ENCODE measurements at places on chromosomes 12 and 14.

DNA sequence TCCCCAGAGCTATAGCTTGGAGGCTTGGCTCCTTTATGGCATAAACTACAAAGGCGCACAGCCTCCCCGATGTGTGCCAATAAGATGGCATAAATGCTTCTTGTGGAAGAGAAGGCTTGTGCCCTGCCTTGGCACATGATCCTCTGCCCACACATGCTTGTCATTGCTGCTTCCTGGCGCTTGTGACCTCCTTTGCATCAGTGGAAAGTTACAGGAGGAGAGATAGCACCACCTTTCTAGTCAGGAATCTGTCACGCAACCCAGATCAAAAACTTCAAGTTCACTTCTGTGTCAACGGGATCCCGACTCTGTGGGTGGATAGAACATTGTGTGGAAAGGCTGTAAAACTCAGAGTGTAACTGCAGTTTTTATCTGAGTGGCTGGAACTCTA lies 183.8 kb upstream of the HIF1A start:
- DNase-seq, result no peak

DNA sequence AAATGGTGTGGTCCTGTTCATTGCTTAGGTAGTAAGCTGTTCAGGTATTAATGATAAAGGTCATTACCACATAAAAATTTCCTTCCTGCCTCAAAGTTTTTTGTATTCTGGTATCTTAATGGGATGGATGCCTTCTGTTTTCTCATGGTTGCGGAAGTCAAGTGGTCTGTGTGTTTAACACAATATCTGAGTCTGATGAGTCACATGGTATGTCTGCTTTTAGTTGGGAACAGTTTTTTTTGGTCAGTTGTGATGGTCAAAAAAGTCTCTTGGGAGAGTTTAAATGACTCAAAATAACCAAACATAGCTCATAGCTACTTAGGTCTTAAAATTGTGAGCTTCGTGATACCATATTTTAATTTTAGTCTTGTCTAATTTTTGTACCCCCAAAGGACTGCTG lies 40.7 kb downstream of the STK38L start:
- DNase-seq, result no peak

GRCh38 chr12:107853479-107853878 lies 79.0 kb downstream of the ASCL4 start:
- no peak for DNase-seq

DNA sequence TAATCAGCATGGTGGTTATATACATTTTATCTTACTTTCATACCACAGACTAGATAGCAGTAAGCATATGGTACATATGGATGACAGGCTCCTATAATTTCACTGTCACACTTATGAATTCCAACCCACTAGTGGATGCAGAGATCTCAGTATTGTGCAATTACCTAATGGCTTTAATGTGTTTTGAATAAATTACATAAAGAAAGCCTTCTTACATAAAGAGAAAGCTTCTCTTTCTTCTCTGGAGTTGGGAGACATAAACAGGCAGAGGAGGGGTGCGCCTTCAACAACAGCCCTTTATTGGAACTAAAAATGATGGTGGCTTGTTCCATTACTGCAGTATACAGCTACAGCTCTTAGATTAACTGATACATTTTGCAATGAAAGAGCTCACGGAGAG lies 52.6 kb downstream of the SAV1 start:
- DNase-seq, result no peak

DNA sequence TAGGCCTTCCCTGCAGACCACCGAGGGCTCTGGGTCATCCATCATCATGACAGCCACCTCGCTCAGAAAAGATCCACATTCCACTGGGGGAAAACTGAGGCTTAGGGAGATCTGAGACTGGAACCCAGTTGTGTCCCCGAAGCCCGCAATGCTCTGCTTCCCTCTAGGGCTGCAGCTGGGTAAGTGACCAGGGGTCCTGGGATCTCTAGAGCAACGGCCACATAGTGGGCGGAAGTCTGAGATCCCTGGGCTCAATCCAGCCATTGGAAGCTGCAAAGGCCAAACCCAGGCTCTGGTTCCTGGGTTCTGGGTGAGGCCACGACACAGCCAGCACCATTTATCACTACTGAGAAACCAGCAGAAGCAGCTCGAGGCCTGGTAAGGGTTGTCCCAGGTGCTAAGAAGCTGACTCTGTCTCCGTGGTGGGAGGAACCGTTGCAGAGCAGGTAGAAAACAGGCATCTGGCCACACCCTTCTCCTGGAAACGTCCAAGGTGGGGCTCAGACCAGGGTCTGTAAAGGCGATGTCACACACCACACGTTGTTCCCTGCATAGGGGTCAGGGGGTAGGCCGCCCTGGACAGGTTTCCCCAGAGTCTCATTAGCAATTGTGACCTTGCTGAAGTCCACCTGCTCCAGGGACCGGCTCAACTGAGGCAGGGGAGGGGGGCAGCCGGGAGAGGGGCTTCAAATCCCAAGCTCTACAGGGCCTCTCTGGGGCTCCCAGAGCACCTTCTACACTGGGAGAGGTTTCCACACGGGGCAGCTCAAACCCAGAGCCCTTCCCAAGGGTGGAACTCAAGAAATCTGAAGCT lies 38.6 kb downstream of the BCL11B start:
- no peak for DNase-seq

GRCh38 chr12:79267580-79267979 lies 403.0 kb downstream of the SYT1 start:
- DNase-seq, result no peak

GRCh38 chr14:78104160-78104559 lies 66.0 kb upstream of the NRXN3 start:
- no peak for DNase-seq

- DNase-seq, result no peak
These were observed 108.7 kb upstream of the NCOR2 start for GRCh38 chr12:124675881-124676713.

DNA sequence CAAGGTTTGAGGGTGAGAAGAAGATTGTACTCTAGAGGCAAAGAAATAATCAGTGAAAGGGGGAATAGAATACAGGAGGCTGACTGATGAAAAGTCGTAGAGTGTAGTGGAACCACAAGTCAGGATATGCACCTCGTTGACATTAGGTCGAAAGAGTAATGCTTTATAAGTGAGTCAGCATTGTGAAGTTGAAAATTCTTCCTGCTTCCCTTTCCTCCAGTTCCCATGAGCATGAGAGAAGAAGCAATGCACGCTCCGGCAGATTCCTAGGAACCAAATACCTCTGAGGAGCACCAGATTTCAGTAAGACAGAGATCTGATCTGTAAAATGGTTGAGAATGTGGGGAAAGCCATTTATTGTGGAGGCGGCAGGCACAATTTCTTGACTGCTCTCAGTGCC lies 16.5 kb downstream of the CCER1 start:
- no peak for DNase-seq

DNA sequence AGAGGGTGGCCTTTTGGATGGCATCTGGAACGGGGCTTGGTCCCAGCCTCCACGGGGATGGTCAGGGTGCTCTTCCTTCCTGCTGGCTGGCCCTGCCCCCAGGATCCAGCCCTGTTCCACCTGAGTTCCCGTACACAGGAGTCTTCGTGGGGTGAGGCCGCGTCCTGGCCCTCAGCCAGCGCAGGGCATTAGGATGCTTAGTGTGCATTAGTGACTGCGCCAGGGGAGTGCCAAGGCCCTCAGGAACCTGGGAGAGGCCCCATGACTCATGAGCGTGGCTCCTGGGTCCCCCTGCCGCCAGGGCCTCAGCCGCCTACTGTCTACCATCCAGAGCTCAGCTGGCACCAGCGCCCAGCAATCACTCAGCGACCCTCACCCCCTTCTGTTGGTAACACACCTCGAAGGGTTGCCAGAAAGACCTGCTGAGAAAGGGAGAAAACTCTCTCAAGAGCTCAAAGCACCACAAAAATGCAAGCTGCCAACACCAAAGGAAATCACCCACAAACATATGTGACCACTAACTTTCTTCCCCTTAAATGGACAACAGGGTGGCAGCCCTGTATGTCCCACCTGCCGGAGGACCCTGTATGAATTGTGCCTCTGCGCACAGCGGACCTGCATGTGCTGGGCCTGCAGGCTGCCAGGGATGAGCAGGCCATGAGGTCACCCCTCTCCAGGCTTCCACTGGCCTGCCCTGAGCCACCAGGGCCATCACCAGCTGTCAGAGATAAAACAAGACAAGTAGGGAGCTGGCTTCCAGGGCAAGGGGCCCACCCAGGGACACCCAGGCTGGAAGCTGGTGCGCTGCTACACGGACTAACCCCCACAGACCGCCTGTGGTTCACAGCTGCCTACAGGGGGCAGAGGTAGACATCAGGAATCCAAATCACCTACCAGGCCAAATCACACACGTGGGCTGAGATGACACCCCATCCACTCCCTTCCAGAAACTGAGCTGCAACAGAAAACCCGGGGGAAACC lies 28.7 kb downstream of the CCDC85C start:
- DNase-seq, result peak; percentile 28

- DNase-seq, result peak; percentile 74
These were observed 21.0 kb upstream of the RNASE2 start for GRCh38 chr14:20934148-20934762.

DNA sequence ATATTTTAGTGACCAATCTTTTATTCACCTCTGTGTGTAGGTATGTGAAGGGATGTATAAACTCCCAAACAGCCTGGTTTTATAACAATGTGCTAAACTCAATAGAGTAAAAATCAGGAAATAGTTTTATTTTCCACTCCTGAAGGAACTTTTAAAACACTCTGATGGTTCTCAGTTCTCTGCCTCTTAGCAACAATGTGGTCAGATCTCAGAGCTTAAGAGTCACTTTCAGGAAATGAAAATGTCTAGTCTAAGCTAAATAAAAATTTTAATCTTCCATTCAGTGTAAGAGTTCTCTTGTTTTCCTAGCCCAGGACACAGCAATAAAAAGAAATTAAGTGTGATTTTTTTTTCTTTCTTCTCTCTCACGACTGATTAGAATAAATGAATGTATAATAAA lies 718.0 kb downstream of the C12orf50 start:
- no peak for DNase-seq

DNA sequence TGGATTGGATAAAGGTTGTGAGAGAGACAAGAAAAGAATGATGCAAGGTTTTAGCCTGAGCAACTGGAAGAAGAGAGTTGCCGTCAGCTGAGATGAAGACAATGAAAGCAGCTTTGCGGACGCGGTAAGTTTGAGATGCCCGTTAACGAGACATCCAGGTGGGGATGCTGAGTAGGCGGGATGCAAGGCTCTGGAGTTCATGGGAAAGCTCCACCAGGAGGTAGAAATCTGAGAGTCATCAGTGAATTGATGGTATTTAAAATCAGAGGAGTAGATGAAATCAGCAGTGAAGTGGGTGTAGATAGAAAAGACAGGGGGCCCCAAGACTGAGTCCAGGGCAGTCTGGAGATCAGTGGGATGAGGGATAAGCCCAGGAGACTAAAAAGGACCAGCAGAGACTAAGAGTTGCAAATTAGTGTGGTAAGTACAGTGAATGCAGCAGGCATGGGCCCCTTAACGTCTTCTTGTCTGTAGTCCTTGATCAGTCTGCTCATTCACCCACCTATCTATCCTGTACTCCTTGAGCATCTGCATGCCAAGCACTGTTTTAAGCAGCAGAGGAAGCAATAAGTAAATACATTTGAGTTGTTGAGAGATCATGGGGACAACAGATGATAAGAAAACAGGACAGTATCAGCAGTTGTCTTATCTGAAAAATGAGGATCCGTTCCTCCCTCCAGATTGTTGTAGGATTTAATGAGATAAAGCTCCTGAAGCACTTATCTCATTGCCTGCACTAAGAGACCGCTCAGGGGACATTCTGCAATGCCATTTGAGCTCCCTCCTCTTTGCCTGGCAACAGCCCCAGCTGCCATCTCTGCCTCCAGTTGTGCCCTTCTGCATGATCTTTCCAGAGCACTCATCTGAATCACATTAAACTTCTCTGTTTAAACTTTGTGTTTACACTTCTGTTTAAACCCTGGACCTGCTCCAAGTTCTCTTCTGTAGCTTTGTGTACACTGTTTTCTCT lies 91.5 kb downstream of the APAF1 start:
- DNase-seq, result no peak

All from K562 (cell line).